ENCODE measurements at places on chromosomes 12 and 14. TPM values are rescaled to one million over a fixed set of nuclear protein-coding genes. Genes with fewer than 3 reads are reported as not detected.

NINJ2 gene
- total RNA-seq = 2.3 TPM

MYO1H gene
- total RNA-seq = 2.4 TPM

ARMH4 gene
- total RNA-seq = 13.8 TPM

- no peak for DNase-seq
Observed at GRCh38 chr12:25655702-25656101, 102.6 kb upstream of the LMNTD1 start.

- no peak for DNase-seq
Observed at GRCh38 chr14:78633752-78634151, 463.6 kb downstream of the NRXN3 start.

STXBP6 gene
- total RNA-seq = 7.6 TPM

GPR65 gene
- total RNA-seq = 1.6 TPM

DNA sequence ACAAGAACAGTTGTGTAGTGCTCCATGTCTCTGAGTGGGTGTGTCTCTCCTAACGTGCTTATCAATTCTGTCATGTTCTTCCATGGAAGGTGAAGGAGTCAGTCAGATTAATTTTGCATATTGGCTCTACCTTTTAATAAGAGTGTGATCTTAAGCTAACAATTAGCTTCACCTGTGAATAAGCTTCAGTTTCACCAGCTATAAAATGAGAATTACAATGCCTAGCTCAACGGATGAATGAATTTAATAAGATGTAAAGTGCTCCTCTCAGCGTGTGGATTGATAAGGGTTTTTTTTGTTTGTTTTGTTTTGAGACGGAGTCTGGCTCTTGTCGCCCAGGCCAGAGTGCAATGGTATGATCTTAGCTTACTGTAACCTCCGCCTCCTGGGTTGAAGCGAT, 32.7 kb downstream of the CCDC175 start:
- DNase-seq = no peak

DNA sequence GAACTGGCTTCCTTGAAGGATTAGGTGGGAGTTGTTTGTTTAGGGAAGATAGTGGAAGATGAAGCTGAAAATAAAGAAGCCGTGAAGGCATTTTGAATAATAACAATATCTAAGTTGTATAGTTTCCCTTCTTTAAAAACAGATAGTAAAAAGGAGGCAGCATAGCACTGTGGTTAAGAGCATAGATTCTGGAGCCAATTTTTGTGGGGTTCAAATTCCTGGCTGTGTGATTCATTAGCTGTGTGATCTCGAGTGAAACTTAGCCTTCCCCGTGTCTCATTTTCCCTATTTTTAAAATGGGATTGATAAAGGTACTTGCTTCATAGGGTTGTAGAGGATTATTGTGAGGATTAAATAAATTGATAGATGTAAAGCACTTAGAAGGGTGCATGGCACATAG, 104.5 kb downstream of the MYRFL start:
- no peak for DNase-seq

PLCZ1 gene
- total RNA-seq = not detected

DNA sequence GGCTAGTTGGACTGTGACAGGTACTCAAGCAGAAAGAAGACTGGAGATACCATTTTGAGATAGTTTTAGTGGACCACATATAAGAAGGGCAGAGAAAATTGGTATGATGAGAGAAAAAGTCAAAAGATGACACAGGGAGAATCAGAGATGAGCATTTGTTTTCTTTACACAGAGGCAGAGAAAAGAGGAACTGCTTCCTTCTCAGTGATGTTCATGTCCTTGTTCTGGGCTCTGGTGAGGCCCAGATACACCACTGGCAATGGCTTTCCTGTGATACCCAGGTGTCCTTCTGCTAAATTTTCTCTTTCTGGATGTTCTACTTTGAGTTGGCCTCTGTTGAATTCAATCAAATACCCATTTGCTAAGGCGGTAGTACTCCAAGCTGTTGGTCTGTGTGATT, 1782.7 kb upstream of the SEL1L start:
- DNase-seq = no peak

DNA sequence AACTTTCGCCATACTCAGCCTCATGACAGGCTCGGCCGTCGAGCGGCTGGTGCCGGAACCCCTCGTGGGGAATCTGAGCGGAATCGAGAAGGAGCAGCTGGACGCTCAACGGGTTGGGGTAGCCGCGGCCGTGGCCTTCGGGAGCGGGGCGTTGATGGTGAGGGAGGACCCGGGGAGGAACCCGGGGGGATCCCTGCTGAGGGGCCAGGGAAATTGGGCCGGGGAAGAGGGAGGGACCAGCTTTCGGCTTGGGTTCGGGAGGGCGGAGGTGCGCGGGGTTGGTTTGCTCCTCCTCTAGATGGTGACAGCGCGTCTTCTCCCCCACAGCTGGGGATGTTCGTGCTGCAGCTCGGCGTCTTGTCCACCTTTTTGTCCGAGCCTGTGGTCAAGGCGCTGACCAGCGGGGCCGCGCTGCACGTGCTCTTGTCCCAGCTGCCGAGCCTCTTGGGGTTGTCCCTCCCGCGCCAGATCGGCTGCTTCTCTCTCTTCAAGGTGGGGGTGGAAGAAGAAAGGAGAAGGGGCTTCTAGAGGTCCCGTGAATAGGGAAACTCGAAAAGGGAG, 9.8 kb downstream of the ARHGEF25 start:
- no peak for DNase-seq

- DNase-seq = no peak
Observed at GRCh38 chr14:96038920-96039632, at the start of gene C14orf132. Gene C14orf132 (plus strand): TSS chr14:96039362. CDS start chr14:96039501, 139 bp downstream.

SPTB gene
- 32.7 TPM for total RNA-seq

DNA sequence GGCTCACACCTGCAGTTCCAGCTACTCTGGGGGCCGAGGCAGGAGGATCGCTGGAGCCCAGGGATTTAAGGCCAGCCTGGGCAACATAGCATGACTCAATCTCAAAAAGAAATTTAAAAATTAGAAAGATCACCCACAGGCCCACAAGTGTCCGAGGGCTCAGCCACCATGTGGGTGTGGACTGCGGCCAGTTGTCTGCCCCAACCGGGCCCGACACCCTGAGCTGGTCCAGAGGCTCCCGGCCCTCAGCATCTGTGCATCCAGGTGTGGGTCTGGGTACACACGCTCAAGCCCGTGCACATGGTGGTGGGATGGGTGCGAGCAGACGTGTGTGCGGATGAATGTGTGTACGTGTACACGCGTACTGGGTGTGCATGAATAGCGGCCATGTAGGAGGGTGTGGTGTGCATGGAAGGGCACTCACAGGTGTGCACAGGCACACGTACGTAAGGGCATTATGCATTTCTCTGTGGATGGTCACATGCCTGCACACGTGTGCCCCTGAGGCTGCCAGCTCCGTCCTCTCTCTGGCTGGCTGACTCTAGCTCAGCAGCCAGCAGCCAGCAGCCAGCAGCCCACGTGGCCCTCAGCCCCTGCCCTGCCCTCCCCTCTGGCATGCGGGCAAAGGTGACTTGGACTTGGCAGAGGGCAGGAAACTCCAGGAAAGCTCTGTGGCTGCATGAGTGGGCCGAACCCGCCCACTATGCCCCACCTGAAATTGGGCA, 23.3 kb upstream of the NUDT14 start:
- no peak for DNase-seq

KCNA5 gene
- total RNA-seq = 1.7 TPM

DNA sequence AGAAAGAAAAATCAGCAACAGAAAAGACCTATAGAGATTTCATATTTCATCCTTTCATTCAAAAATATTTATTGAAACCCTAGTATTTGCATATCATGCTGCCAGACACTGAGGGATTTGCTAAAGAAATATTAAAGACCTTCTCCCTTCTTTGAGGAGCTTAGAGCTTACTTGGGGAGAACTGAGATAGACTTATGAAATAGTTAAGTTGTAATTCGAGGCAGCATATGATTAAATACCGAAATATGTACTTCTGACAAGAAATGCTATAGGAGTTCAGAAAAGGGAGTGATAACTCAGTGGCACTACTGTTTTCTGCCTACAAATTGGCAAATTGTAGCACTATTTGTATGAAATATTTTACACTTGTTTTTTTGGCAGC, 59.1 kb downstream of the PLXNC1 start:
- no peak for DNase-seq

GRCh38 chr12:122368361-122369073, 54.0 kb downstream of the CLIP1 start:
- no peak for DNase-seq

DNA sequence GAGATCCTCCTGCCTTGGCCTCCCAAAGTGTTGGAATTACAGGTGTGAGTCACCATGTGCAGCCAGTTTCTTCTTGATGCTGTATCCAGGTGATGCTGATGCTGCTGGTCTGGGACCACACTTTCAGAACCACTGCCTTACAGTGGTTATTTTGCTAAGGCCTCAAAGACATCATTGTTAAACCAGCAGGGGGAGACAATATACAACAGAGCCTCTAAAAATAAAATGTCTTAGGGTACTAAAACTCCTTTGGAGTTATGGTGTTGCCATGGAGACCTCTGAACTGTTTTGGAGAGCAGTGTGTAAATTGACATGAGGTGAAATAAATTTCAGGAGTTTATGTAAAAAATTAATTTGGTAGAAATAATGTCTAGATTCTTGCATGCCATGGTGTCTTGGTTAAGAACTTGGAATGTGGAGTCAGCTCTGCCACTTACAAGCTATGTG, 1.1 kb upstream of the ARG2 start:
- DNase-seq = peak; percentile 83

All from skin of body (tissue), 3 donors.